Activated naive CD8-positive, alpha-beta T cell treated with anti-CD3 and anti-CD28 coated beads, Interleukin-2, amount 10 ng/mL, durations not matched to agents 7 days and 5 days (primary cell): ENCODE measurements at places on chromosomes 4 and X.

DNA sequence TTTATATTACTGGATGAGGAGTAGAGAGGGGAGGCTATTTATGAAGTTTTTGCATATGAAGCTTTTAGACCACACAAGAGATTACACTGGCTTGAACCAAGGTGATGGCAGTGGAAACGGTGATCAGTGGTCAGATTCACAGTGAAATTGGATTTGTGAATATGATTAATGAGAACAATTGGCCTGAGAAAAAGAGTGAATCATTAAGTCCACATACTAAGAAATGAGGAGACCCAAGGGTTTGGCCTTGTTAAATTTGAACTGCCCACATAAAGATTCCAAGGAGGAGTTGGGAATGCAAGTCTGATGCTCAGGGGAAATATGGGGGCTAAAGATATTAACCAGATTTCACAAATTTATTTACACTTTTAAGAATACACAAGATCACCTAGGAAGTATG lies 155.3 kb upstream of the ADGRL3 start:
- DNase-seq: no peak

GRCh38 chr4:153506341-153507309 lies 40.5 kb downstream of the TMEM131L start:
- DNase-seq: no peak

DNA sequence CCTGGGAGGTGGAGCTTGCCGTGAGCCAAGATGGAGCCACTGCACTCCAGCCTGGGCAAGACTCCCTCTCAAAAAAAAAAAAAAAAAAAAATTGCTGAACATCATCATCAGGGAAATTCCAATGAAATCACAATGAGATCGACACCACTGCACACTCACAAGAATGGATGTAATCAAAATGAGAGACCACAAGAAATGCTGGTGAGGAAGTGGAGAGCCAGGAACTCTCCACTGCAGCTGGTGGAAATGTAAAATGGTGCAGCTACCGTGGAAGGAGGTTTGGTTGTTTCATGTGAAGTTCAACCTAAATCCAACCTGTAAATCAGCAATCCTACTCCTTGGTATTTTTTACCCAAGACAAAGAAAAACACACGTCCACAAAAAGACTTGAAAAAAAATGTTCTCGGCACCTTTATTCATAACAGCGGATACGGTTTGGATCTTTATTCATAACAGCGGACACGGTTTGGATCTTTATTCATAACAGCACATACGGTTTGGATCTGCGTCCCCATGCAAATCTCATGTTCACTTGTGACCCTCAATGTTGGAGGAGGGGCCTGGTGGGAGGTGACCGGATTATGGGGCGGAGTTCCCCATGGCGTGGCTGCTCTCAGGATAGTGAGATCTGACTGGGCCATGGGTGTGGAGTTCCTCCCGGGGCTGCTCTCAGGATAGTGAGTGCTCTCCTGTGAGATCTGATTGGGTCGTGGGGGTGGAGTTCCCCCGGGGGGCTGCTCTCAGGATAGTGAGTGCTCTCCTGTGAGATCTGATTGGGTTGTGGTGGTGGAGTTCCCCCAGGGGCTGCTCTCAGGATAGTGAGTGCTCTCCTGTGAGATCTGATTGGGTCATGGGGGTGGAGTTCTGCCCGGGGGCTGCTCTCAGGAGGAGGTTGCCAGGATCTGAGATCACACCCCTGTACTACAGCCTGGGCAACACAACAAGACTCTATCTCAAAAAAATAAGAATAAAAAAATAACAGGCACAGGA lies 7.7 kb downstream of the GAK start:
- DNase-seq: no peak

DNA sequence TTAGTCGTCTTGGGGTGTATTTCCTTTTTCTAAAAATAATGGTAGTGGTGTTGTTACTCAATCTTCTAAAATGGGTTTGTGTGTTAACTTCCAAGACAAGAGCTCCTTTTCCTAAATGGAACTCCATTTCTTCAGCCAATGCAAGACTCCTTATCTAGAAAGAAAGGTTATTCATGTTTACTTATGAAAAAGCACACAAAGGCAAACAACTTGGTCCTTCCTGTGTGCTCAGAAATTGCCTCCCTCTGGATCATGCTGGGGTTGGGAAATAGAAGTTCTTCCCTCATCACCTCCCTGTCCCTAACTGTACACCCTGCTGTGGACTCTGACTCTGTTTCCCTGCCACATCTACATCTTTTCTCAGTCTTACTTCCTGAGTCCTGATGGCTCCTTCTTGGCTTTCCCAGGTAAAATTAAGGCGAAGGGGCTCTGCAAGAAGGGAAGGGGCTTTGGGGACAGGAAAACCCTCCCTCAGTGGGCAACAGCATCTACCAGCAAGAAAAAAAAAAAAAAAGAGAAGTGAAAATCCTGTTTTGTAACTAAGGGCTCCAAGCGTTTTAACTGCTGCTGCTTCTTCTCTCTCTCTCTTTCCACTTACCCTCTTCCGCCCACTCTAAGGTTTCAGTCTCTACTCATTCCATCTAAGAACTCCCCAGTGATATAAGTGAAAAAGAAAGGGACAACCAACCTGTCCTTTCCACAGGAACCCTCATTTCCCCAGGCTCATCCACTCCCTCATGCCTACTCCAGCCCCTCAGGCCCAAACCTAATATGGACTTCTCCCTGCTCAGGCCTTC lies 19.8 kb upstream of the TASL start:
- DNase-seq: no peak

- DNase-seq: no peak
Observed at GRCh38 chrX:101999644-102000539, 68.1 kb upstream of the ZMAT1 start.

GRCh38 chr4:128410037-128410436 lies 122.4 kb upstream of the PGRMC2 start:
- DNase-seq: no peak

- DNase-seq: no peak
Observed at GRCh38 chrX:22300130-22300529, 27.4 kb downstream of the CBLL2 start.

DNA sequence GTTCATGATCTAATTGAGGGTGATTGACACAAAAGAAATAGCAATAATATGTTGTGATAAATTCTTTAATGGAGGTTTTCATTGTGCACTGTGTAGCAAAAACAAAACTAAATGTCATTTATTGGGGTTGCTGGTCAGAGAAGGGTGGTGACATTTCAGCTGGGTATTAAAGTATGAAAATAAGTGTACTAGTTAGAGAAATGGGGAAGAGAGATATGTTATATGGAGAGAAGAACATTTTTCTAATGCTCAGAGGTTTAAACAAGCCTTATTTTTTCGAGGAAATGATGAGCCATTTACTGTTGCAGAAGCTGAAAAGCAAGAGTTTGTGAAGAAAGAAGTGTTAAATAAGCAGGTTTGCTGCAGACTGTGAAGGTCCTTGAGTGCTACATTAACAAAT lies 142.7 kb upstream of the PAQR3 start:
- no peak for DNase-seq

- DNase-seq: no peak
Observed at GRCh38 chr4:165879641-165880040, 6.6 kb downstream of the TLL1 start.

DNA sequence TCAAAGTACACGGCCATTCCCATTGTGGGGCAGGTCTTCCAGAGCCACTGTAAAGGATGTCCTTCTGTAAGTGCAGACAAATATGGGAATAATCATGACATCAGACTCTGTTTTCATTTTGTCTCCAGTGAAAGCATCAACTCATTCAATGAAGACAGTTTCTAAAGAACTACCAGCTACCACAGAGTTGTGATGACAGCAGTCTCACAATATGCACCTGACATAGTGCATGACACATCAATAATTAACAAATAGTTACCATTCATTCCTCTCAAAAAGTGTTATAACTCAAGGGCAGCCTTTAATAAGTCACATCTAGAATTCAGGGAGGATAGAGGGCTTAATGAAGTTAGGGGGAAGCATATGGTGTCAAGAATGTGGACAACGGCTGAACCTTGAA lies 20.2 kb downstream of the MTTP start:
- no peak for DNase-seq

DNA sequence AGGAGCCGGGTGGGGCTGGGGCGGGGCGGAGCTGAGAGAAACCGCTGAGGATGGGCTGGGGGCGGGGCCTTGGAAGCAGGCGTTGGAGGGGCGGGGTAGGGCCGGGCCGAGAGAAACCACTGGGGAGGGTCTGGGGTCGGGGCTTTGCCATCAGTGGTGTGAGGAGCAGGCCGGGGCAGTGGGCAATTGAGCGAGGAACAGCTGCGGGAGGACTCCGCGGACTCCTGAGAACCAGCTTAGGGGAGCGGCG lies 1.3 kb upstream of the EOLA2 start:
- no peak for DNase-seq

DNA sequence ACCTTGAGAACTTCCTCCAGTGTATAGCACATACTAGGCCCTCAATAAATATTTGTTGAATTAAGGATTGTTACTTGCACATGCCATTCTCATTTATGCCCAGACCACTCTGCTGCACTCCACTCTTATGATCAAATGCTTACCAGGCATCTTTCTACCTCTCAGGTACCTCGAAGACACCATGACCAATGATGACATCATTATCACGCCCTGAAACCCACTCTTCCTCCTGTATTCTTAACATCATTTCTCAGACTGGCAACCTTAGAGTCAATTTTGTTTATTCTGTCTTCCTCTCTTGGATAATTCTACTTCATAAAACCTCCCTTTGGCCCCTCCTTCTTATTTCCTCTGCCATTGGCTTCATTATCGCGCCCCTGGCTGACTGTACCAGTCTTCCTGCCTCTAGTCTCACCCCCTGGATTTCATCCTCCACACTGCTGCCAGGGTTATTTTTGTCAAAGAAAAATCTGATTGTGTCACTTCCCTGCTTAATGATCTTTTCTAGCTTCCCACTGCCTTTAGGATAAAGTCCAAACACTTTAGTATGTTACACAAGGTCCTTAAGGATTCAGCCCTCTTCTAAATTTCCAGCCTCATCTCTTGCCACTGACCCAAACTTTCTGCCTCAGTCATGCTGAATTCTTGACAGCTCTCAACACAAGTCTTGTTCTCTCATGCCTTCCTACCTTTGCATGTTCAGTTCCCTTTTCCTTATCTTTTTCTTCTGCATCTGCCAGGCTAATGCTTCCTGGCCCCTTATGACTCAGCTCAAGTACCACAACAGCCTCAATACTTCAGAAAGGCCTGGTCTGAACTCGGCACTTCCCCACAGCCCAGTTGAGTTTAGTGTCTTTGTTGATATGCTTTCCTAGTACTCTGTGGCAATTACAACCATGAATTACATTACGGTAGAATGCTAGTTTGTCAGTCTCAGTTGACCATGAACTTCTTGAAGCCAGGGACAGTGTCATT lies 45.8 kb downstream of the HDAC8 start:
- no peak for DNase-seq

DNA sequence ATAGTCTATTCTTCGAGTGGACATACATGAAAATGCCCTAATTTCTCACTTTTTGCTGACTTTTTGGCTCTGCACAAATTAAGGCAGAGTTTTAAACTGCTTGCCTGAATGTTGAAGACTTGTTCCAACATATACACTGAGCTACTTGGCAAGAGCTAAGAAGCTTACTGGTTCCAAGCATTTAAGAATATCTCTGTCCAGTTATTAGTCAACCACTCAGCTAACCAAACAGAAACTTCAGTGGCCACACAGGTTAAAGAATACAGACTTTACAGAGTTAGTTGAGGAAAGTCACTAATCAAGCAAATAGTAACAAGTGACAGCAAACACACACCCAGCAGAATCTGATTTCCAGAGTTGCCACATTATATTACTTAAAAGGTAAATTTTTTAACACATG lies 35.5 kb downstream of the AMER1 start:
- no peak for DNase-seq

- DNase-seq: no peak
Observed at GRCh38 chr4:52099860-52100461, 48.9 kb downstream of the SPATA18 start.

DNA sequence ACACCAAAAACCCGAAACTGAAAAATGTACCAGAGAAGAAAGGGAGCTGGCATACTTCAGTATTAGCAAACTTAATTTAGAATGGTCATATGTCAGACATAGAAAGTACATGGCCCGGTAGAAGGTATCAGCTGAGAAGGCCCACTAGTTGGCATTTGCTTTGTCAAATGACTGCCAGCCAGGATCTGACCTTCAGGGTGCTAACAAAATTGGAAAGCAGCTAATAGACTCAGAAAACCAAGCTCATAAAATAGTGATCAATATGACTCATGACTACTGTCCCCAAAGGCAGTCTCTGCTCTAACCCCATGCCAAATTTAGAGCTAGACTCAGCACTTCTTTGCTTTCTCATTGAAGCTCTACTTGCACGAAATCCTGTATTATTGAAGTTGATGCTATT lies 342.7 kb downstream of the PDGFC start:
- DNase-seq: no peak

GRCh38 chrX:115344885-115345614 lies 55.5 kb downstream of the LUZP4 start:
- DNase-seq: no peak

DNA sequence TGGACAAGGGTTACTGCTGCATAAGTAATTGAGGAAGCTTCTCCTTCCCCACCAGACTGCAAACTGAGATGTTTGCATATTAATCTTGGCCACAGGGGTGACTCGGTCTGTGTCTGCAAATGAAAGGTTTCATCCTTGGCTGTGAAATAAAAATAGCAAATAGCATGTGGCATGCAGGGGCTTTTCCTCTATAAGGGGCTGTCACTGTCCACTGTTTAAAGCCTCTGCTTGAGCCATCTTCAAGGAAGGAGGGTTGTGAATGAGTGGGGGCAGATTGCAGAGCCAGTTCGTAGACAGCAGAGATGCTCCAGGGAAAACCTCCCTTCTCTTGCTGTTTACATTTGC lies 33.3 kb downstream of the TMSB4X start:
- no peak for DNase-seq

GRCh38 chr4:149973181-149973580 lies 105.1 kb upstream of the DCLK2 start:
- DNase-seq: no peak

DNA sequence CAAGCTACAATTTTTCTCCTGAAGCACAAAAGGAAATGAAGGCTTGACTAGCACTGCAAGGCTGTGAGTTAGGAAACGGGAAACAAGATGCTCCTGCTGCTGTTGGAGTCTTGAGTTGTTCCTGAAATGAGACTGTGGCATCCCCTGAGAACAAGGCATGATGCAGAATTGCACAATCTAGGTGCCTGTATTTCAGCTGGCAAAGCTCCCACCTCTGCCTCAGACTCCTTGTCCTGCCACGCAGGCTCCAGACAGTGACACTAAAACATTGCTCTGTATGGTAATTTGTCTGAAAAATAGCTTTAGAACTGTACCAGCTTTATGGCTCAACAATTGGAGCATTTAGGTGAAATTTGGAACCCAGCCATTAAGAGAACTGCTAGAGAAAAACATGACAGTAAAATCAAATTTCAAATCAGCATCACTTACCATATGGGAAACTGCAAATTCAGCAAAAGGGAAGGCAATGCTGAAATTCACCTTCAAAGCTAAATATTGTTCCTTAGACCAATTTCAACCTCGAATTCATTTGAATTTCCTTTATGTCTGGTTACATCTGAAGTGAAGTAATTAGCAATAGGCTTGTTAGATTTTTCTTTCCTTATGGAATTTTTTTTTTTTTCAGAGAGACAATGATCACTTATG lies 103.4 kb downstream of the MFAP3L start:
- no peak for DNase-seq
